ENCODE measurements at places on chromosomes 5 and 9. TPM values are rescaled to one million over a fixed set of nuclear protein-coding genes. Genes with fewer than 3 reads are reported as not detected.

DNA sequence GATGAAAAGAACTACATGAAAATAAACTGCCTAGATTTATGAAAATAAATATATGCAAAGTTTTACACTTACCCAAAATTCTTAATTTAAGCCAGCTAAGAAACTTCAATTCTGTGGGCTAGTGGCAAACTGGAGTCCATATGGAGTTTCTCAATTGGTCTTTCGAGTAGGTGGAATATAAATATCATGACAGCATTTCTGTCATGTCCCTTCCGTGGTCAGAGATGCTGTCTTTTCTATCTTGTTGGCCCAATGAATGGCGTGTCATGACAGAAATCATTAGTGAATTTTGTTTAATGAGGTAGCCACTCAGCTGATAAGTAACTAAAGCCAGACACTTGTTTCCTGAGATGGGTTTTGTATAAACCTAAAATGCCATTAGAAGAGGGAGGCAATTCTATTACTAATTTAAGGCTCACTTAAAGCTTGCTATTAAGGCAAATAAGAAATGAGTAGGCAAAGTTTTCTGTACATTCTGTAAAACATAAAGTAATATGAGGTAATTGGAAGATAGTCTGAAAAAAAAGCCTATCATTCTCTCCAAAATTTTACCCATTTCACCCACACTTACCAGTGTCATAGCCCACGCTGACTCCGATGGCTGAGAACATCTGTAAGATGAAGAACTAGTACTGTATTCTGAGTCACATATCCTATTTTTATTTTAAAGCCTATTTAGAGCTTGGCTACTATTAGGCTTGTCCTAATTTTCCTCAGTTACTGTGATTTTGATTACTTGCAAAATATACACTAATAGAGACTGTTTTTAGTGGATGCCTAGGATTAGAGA, 419.3 kb upstream of the MEF2C start:
- no peak overlapping the region for H3K27ac ChIP-seq
- no peaks in the 10 kb centered on the region for H3K27me3 ChIP-seq
- DNase-seq = no peak
- H3K4me3 ChIP-seq = no peak overlapping the region

- H3K36me3 ChIP-seq = no peaks in the 10 kb centered on the region
- no peak for DNase-seq
- H3K27me3 ChIP-seq = no peaks in the 10 kb centered on the region
- no peaks in the 10 kb centered on the region for H3K4me1 ChIP-seq
- H3K4me3 ChIP-seq = no peak overlapping the region
- H3K27ac ChIP-seq = no peak overlapping the region
These were observed 493.3 kb upstream of the ADAMTS16 start for GRCh38 chr5:4646715-4647375.

The PLEKHG4B gene
- 0.21 TPM for total RNA-seq

The UNC13B gene
- total RNA-seq = 25.6 TPM

The PCDHB16 gene
- 2.2 TPM for total RNA-seq

The NPM1 gene
- 470 TPM for total RNA-seq

DNA sequence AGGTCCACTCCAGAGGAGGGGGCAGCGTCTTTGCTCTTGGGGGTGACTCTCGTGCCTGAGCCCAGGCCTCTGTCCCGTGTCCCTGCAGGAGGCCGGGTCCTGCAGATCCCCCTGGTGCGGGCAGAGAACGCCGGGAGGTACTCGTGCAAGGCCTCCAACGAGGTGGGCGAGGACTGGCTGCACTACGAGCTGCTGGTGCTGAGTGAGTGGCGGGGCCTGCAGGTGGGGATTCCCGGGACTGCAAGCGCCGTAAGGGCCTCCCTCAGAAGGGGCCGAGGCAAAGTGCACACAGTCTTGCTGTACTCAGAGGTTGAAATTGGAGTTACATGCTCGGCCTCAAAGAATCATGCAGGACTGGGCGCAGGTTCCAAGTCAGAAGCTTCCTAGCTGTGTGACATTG, 62.7 kb upstream of the ASS1 start:
- no peaks in the 10 kb centered on the region for H3K36me3 ChIP-seq
- no peak for DNase-seq
- H3K4me1 ChIP-seq = no peaks in the 10 kb centered on the region
- no peak overlapping the region for H3K4me3 ChIP-seq
- no peak overlapping the region for H3K27ac ChIP-seq

The IL17B gene
- total RNA-seq = not detected

DNA sequence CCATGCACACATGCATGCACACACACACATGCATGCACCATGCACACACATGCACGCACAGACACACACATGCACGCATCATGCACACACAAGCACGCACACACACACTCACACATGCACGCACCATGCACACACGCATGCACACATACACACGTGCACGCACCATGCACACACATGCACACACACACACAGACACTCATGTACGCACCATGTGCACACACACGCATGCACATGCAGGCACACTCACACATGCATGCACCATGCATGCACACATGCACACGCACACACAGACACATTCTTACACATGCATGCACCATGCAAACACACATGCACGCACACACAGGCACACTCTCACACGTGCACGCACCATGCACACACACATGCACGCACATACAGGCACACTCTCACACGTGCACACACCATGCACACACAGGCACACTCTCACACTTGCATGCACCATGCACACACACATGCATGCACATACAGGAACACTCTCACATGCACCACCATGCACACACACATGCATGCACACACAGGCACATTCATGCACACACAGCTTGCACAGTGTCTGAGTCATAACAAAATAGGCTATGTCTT, 117.5 kb downstream of the TENT4A start:
- no peak overlapping the region for H3K27ac ChIP-seq
- no peaks in the 10 kb centered on the region for H3K4me1 ChIP-seq
- H3K36me3 ChIP-seq = no peaks in the 10 kb centered on the region
- no peaks in the 10 kb centered on the region for H3K27me3 ChIP-seq
- no peak for DNase-seq

The GMCL2 gene
- not detected for total RNA-seq

GRCh38 chr5:45017568-45017967, 208.8 kb downstream of the MRPS30 start:
- no peaks in the 10 kb centered on the region for H3K27me3 ChIP-seq
- no peak for DNase-seq
- H3K36me3 ChIP-seq = no peaks in the 10 kb centered on the region
- H3K4me3 ChIP-seq = no peak overlapping the region
- no peaks in the 10 kb centered on the region for H3K4me1 ChIP-seq

DNA sequence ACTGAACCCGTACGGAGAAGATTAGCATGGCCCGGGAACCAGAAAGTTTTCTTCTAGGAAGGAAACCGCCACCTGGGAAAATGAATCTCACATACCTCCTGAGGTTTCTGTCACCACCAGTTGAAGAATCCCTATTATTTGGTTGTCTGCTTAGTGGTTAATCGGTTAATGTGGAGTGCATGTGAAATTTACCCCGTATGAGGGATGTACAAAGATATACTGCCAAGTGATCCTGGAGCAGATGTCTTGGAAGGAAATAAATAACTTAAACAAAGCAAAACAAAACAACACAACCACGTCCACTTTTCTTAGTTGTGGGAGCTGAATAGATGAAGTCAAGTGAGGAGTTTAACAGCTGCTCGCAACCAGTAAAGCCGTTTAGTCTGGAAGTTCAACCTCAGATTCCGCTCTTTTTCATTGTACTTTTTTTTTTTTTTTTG, 3.8 kb downstream of the DMRT2 start:
- H3K4me1 ChIP-seq = no peaks in the 10 kb centered on the region
- peaks cover 16% of the 10 kb centered on the region for H3K27me3 ChIP-seq
- H3K27ac ChIP-seq = no peak overlapping the region
- H3K4me3 ChIP-seq = no peak overlapping the region
- H3K36me3 ChIP-seq = no peaks in the 10 kb centered on the region
- no peak for DNase-seq

- no peak overlapping the region for H3K27ac ChIP-seq
- no peaks in the 10 kb centered on the region for H3K27me3 ChIP-seq
- no peaks in the 10 kb centered on the region for H3K36me3 ChIP-seq
- H3K4me1 ChIP-seq = no peaks in the 10 kb centered on the region
These were observed 1067.8 kb upstream of the EDIL3 start for GRCh38 chr5:85452322-85453025.

The NDFIP1 gene
- total RNA-seq = 41.3 TPM

- no peak for DNase-seq
- H3K36me3 ChIP-seq = no peaks in the 10 kb centered on the region
- H3K27ac ChIP-seq = no peak overlapping the region
- H3K4me1 ChIP-seq = no peaks in the 10 kb centered on the region
- H3K4me3 ChIP-seq = no peak overlapping the region
These were observed 15.0 kb downstream of the HMHB1 start for GRCh38 chr5:143826951-143827444.

DNA sequence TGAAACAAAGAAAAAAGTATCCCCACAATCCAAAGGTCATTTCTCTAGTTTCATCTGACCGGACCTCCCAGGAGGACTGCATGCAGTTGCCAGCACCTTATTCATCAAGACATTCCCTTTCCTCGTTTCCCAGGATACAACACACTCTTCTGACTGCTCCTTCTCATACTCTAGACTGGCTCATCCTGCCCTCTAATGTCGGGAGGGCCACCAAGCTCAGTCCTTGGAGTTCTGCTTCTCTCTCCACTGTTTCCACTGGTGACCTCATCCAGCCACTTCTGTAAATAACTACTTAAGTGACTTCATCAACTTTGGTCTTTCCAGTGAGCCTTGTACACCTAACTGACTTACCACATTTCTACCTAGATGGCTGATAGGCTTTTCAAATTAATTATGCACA, 179.1 kb downstream of the EPB41L4A start:
- H3K4me3 ChIP-seq = no peak overlapping the region
- H3K4me1 ChIP-seq = no peaks in the 10 kb centered on the region
- no peak for DNase-seq
- H3K27ac ChIP-seq = no peak overlapping the region

DNA sequence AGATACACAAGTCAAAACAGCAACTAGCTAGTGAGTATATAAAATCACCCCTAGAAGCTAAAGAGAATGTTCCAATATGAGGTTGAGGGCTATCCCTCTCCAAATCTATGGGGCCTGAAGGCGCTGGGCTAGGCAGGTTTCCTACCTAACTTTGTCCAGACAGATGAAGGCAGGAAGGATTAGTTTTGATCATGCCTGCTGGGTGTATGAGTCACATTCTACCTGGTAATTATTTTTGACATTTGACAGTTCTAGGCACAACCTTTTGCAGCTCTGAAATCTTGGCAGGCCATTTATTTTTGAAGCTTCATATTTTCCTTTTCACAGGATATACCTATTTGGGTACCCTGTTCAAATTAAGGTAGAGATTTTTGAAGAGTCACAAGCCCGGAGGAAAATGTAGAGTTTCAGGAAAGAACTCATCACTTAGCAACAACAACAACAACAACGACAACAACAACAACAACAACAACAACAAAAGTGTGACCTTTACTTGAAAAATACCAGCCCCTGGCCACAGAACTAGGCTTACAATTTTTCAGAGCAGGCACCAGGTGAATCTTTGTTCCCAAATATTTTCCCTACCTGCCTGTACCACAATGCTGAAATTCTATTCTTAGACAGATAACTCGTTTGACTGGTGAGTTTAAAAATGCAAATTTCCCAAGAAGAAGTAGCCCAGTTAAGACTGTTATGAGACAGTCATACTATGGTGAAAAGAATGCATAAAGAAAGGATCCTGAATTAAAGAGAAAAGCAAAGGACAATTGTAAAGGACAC, 175.5 kb upstream of the TUT7 start:
- no peaks in the 10 kb centered on the region for H3K27me3 ChIP-seq
- H3K4me3 ChIP-seq = no peak overlapping the region
- no peaks in the 10 kb centered on the region for H3K4me1 ChIP-seq
- H3K27ac ChIP-seq = no peak overlapping the region
- no peak for DNase-seq
- H3K36me3 ChIP-seq = no peaks in the 10 kb centered on the region

- no peak overlapping the region for H3K4me3 ChIP-seq
- no peaks in the 10 kb centered on the region for H3K4me1 ChIP-seq
- H3K27me3 ChIP-seq = no peaks in the 10 kb centered on the region
- H3K36me3 ChIP-seq = no peaks in the 10 kb centered on the region
- no peak overlapping the region for H3K27ac ChIP-seq
These were observed 101.6 kb downstream of the CRB2 start for GRCh38 chr9:123457583-123457982.

The KIF4B gene
- total RNA-seq = not detected

GRCh38 chr5:118076490-118076889, 911.9 kb downstream of the DTWD2 start:
- no peaks in the 10 kb centered on the region for H3K27me3 ChIP-seq
- H3K27ac ChIP-seq = no peak overlapping the region
- H3K4me3 ChIP-seq = no peak overlapping the region
- H3K4me1 ChIP-seq = no peaks in the 10 kb centered on the region
- H3K36me3 ChIP-seq = no peaks in the 10 kb centered on the region

The MUSK gene
- 0.06 TPM for total RNA-seq

The ARHGEF37 gene
- 9.6 TPM for total RNA-seq

GRCh38 chr5:125083981-125084380, 337.5 kb upstream of the ZNF608 start:
- H3K27ac ChIP-seq = no peak overlapping the region
- no peak overlapping the region for H3K4me3 ChIP-seq
- no peaks in the 10 kb centered on the region for H3K36me3 ChIP-seq
- H3K27me3 ChIP-seq = no peaks in the 10 kb centered on the region
- no peak for DNase-seq

DNA sequence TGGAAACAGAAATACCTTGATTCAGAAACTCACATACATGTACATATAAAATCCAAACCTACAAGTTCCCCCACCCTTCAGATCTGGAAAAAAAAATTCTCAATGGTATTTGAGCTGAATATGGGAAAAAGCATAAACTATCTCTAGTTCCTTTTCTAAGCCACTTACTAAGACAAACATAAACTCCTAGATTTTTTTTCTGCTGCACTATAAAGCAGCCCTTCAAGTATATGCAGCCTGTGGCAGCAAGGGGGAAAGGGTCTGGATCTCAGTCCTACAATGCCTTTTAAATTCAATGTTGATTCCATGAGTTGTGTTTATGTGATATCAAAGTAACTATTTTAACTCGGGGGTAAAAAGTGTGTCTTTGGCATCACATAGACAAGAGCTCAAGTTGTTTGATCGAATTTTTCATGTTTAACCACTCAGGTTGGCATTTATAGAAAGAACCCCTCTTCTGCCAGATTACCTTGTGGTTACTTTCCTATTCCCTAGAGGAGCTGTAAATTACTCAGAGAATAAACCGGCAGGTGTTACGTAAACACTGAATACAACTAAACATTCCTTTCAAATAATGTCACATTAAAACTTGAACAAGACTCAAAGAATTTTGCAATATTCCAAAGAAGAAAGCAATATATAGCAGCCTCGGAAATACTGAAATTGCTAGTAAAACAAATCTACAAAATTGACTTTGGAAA, 91.8 kb upstream of the FER start:
- no peak overlapping the region for H3K4me3 ChIP-seq
- no peaks in the 10 kb centered on the region for H3K27me3 ChIP-seq
- H3K36me3 ChIP-seq = no peaks in the 10 kb centered on the region
- no peaks in the 10 kb centered on the region for H3K4me1 ChIP-seq
- H3K27ac ChIP-seq = no peak overlapping the region

The TLR4 gene
- total RNA-seq = 1.1 TPM

The SPATA31A3 gene
- not detected for total RNA-seq

DNA sequence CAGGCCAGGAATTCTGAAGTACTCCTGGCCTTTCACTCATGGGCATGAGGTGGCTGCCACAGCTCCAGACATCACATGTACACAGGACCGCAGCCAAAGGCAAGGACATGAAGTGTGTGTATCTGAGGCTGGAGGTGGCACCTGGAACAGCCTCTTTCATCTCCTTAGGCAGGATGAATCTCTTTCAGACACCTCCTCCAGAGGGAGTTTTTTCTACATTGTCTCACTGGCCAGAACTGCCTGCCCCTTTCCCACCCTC, 142.8 kb downstream of the BARX1 start:
- no peaks in the 10 kb centered on the region for H3K36me3 ChIP-seq
- H3K4me3 ChIP-seq = no peak overlapping the region
- no peak for DNase-seq
- no peaks in the 10 kb centered on the region for H3K4me1 ChIP-seq
